ENCODE measurements at places on chromosomes 6 and 20.

- peak; percentile 16 for DNase-seq
These were observed 60.2 kb downstream of the EZR start for GRCh38 chr6:158758941-158759479.

DNA sequence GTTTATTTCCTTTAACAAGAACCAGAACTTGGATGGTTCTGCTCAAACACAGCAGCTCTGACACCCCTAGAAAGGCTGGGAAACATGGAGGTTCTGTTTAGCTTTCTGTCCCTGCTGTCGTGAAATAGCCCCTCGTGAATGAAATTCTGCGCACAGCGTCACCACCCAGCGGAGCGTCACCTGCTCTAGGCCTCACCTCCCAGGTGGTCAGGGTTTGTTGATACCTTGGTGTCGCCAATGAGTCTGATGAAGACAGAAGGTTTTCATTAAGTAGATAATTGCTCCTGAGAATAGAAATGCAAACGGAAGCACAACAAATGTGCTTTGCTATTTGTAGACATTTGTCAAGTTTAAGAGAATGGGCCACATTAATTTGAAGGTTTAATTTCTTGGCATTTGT is 135.1 kb downstream of the EDN3 start:
- DNase-seq, result no peak

DNA sequence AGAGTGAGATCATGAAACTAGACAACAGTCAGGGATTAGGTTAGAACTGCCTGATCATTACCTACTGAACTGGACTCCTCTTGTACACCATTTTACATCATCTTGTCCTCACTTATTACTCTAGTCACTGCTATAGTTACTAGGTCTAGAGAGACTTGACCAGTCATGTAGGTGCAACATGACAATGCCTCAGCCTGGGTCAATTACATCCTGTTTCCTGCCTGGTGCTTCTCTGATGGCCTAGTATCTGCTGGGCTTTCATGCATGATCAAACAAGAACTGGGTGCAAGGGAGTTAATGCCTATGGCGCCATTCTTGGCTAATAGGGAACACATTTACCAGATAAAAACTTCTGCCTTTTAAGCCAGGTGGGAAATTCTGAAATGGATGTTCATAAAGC is 39.2 kb upstream of the MMS22L start:
- no peak for DNase-seq

GRCh38 chr20:15220009-15220656 is 882.7 kb upstream of the FLRT3 start:
- no peak for DNase-seq

GRCh38 chr6:141562851-141563763 is 569.6 kb upstream of the GJE1 start:
- peak; percentile 77 for DNase-seq

DNA sequence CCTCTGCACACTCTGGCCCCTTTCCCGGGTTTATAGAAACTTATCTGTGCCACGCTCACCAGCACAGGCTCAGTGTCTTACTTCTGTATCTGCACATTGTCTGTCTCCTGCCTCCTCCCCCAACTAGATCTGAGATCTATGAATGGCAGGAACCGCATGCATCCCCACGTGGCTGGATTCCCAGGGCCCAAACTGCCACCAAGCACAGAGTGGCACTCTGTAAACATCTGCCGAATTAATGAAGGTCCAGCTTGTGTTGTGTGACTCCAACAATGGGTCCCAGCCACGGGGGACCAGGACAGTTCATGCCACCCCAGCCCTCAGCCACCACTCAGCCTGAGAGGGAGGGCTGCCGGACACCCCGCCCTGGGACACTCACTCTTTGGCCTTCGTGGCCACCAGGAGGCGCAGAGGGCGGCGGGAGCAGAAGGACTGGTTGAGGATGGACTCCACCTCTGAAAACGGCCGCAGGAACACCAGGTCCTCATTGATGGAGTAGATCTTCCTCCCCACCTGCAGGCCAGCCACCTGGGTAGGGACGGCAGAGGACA is 171.1 kb downstream of the PREX1 start:
- no peak for DNase-seq

DNA sequence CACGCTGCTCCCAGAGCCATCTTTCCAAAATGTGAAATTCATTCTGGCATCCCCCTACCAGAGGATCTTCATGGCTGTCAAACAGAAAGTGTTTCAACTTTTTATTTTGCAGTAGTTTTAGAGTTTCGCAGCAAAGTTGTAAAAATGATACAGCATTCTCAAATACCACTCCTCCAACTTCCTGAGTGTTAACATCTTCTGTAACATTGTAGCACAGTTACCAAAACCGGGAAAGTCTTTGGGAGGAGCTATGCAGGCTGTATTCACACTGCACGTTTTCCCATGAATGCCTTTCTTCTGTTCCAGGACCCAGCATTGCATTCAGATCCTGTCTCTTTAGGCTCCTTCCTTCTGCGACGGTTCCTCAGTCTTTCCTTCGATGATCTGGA is 30.1 kb downstream of the CDYL start:
- DNase-seq, result no peak

- no peak for DNase-seq
These were observed 140.9 kb downstream of the LPA start for GRCh38 chr6:160523223-160523622.

DNA sequence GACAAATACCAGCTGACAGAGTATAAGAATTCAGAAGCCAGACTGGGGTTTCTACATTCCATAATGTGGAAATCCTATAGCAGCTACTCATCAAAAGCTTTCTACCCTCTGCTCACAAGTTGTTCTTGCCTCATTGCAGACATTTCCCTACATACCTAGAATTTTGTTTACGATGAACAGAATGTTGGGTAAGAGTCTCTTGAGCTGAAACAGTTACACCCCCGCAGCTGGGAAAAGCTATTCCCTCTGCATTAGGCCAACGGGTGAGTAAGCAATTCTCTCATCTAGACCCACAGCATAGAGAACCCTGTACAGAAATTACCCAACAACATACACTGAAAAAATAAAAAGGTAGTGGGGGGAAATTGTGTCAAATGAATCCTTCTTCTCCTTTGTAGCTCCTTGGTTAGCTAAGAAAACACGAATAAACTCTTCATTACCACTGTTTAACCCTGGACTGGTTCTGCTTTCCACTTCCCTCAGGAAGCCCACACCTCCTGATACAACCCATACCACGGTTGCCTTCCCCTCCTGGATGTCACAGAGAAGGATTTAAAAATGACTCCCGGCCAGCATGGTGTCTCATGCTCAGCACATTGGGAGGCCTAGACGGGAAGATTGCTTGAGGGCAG is 215.0 kb upstream of the SHLD1 start:
- no peak for DNase-seq

DNA sequence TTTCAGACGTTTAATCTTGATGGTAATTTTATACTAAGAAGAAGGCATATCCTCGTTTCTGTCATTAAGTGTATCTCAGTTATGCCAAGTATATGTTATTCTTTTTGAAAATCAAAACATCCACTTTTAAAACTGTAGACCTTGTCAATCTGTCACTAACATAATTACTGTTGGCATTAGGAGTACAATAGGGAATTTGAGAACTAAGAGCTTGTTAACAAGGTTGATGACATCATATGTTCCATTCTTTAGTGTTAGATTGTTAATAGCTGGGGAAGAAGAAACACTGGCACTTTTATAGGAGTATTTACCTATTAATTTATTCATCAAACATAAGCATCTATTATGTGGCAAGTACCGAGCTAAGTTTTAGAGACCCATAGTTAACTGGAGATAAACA is 76.2 kb downstream of the MAP3K4 start:
- DNase-seq, result no peak

- DNase-seq, result no peak
These were observed 208.2 kb downstream of the CLIC5 start for GRCh38 chr6:45807311-45808041.

- peak; percentile 59 for DNase-seq
These were observed 4.1 kb downstream of the HLA-A start for GRCh38 chr6:29946223-29947076.

DNA sequence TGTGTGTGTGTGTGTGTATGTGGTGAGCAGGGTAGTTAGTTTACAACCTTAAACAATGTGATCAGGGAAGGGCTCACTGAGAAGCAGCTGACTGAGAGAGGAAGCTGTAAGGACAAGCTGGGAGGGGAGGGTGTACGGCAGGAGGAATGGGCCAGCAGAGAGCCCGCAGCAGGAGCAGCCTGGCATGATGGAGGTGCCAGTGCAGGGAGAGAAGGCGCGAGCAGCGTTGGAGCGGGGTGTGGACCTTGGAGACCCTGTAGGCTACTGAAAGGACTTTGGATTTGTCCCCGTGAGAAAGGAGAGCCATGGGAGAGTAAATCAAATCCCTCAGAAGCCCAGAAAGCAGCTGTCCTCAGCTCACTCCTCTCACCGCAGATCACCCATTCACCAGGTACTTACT is 18.5 kb downstream of the FAM209B start:
- DNase-seq, result no peak

- no peak for DNase-seq
These were observed 9.0 kb upstream of the PLCB4 start for GRCh38 chr20:9059931-9060330.

DNA sequence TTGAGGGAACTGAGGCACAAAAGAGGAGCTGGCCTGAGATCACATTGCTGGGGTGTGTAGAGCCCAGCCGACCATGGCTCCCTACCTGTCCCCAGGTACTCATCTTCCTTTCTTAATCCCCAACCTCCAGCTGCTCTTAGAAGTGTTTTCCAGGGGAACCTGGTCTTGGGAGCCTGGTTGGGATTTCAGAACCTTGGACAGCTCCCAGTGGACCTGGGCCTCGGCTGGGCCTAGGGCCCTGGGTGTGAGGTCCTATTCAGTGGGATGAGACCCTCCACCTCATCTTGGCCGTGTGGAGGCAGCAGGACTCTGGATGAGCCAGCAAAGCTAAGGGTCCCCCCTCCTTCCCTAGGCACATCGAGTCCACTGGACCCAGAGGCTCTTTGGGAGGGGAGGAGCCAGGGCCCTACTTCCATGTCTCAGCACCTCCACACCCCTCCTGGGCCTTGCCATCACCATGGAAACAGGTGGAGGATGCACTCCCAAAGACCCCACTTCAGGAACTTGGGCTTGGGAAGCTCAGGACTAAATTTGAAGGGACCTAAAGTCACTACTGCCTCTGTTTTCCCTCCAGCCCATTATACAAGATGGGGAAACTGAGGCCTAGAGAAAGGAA is 38.5 kb downstream of the DLGAP4 start:
- DNase-seq, result peak; percentile 3

- no peak for DNase-seq
These were observed 67.0 kb downstream of the DNAAF9 start for GRCh38 chr20:3340443-3340842.

GRCh38 chr6:127784468-127784867 is 116.4 kb downstream of the THEMIS start:
- no peak for DNase-seq
